Stomach (tissue), 19 donors: ENCODE measurements at places on chromosomes 16 and 17.

DNA sequence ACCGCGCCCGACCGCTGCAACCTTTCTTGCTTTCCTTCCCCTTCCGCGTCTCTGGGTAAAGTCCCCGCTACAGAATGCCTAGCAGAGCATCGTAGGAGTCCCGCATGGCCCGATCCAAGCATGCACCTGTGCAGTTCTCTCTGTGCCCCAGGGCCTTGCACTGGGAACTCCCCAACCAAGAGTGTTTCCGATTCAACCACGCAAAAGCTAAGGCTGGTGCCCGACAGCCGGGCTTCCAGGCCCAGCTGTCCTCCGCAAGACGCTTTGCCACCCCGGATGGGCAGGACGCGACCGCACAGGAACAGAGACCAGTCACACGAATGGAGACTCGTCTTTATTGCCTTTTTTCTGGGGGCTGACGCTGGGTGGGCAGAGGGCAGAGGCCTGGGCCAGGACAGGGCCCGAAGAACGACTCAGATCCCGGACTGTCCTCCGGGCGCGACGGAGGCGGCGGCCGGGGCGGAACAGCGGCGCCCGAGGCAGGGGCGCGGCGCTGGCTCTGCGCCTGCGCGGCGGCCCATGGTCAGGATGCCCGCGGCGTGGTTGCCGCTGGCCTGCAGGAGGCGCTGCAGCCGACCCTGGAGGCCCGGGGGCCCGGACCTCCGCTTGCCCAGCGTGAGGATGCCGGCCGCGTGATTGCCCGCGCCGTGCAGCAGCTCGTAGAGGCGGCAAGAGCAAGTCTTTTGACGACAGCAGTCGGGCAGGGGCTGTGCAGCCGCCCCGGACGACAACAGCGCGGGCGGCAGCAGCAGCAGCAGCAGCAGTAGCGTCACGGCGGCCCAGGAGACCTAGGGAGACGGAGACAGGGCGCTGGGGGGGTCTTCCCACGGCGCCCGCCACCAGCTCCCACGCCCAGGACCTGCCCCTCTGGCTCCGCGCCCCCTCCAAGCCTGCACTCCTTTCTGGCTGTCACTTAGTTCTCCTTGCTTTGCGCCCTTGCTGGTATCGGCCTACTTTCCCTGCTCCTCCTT is 1.2 kb downstream of the HCRT start:
- DNase-seq = peak; percentile 77

- no peak for DNase-seq
Observed at GRCh38 chr17:74394275-74394950, 27.1 kb downstream of the GPR142 start.

GRCh38 chr17:31907342-31907962 is 5.9 kb upstream of the UTP6 start:
- peak; percentile 82 for DNase-seq

GRCh38 chr16:57377080-57377841 is 5.0 kb downstream of the CX3CL1 start:
- DNase-seq = no peak

DNA sequence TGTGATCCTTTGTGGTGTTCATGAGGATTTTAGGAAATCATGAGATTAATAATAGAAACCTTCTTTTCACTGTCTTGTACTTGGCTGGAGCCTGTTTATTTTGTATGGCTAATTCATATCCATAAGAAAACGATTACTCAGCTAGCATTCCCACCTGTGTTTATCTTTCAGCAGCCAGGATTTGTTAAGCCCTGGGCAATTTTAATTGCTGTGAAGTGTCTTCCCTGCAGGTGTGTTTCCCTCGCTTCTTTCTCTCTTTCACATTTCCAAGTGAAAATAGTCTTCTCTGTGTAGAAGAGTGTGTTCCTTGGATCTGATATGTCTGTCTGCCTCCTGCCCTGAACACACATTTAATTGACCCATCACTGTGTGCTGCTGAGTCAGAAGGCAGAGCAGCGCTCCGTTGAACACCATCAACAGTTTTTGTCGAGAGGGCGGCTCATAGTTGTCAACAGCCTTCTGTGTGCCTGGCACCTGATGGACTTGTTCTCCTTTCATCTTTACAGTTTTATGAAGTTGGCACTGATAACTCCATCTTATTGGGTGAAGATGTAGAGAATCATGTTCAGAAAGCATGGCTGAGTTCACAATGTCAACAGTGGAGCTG is 83.2 kb downstream of the SPECC1 start:
- DNase-seq = no peak
